ENCODE measurements at places on chromosomes 13 and 19. TPM values are rescaled to one million over a fixed set of nuclear protein-coding genes. Genes with fewer than 3 reads are reported as not detected.

Gene MYO16
- 0.30 TPM for total RNA-seq

Gene CPT1C
- 0.53 TPM for total RNA-seq

Gene ZNF208
- total RNA-seq = 1.2 TPM

Gene LMTK3
- 0.14 TPM for total RNA-seq

Gene TUBA3C
- total RNA-seq = not detected

Gene GRIK5
- 0.50 TPM for total RNA-seq

Gene ZNF766
- total RNA-seq = 10.3 TPM

Gene CLEC17A
- total RNA-seq = not detected

GRCh38 chr19:16106121-16106520, 5.6 kb upstream of the RAB8A start:
- no peak for DNase-seq

- no peak for DNase-seq
Measured at GRCh38 chr19:45524575-45525129, 17.4 kb downstream of the VASP start.

GRCh38 chr13:59458908-59459579, 704.7 kb downstream of the DIAPH3 start:
- no peak for DNase-seq

- DNase-seq = no peak
Measured at GRCh38 chr19:39277598-39277997, 9.4 kb downstream of the IFNL2 start.

- DNase-seq = no peak
Measured at GRCh38 chr13:112213467-112214255, 146.7 kb downstream of the SOX1 start.

DNA sequence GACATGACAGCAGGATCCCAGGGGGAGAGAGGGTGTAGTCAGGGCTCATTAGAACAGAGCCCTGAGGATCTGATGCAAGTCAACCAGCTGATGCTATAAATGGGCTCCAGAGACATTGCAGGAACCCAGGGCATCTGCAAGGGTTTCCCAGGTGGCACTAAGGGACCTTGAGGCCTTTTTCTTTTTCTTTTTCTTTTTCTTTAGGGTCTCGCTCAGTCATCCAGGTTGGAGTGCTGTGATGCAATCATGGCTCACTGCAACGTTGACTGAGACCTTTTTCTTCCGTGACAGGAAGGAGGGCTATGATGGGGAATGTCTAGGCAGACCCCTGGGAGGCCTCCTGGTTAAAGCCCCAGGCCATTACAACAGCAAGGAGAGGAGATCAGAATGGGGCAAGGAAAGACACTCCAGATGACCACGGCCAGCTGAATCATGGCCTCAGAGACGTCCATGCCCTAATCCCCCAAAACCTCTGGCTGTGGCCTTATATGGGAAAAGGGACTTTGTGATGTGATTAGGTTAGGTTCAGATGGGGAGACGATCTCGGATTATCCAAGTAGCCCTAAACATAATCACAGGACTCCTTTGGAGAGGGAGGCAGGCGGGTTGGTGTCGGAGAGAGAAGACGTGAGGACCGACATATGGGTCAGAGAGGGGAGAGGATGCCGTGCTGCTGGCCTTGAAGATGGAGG, 4.5 kb upstream of the FCGRT start:
- DNase-seq = no peak

DNA sequence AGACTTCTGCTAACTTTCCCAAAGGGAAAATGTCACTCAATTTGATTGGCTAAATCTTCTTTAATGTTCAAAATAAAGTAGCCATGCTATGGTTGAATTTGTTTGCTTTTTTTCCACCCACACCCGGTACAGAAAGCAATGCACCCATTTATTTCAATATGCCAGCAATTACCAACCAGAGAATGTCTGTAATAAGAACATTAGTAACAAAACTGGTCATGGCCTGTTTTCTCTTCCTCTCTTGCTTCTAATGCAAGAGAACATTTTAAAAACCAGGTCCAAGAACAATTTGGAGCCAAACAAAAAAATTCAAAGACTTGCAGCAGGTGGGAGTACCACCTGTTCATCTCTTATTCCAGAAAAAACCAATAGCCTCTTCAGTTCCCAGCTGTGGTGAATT, 1108.8 kb upstream of the PCDH20 start:
- no peak for DNase-seq

GRCh38 chr19:56748378-56748777, 76.8 kb upstream of the ZNF835 start:
- DNase-seq = no peak

DNA sequence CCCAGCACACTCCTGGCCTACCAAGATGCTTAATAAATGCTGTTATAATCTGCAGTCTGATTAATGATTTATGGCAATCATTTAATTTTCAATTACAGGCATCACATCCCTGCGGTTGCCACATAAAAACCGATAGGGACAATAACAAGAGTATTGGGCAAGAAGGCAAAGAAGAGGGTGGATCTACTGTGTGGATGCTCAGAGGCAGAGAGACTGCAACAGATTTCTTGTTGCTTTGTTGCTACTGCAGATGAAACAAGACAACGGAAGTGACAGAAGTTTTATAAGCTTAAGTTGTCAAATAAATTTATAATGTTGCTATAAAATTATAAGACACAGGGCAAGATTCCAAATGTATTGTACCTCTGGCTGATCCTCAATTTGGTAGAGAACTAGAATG, 154.8 kb downstream of the ABCC4 start:
- no peak for DNase-seq

GRCh38 chr19:45097776-45098520, 5.0 kb downstream of the PPP1R37 start:
- DNase-seq = peak; percentile 81

- DNase-seq = no peak
Measured at GRCh38 chr19:23436318-23436717, 41.0 kb upstream of the ZNF91 start.

- DNase-seq = no peak
Measured at GRCh38 chr13:100208626-100209025, 119.7 kb downstream of the PCCA start.

DNA sequence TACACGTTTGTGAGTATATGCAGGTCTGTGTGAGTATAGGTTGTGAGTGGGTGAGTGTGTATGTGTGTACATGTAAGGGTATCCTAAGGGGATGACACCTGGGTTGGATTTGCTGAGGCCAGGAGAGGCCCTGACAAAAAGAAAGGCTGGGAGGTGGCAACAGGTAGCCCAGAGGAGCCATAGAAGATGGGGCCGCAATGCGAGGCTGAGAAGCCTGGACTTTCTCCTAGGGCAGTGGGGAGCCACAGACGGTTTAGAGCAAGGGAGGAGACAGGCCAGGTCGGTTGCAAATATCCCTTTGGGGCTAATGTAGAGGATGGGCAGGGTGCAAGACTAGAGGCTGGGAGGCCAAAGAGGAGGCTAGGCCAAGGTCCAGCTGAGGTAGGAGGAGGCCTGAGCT, 54.3 kb downstream of the CELF5 start:
- DNase-seq = no peak

- no peak for DNase-seq
Measured at GRCh38 chr19:8370176-8371010, 6.4 kb downstream of the ANGPTL4 start.

- DNase-seq = no peak
Measured at GRCh38 chr19:13100841-13101589, 1.6 kb downstream of the LYL1 start.

GRCh38 chr13:102872531-102872930, 26.7 kb downstream of the ERCC5 start:
- DNase-seq = no peak

- no peak for DNase-seq
Measured at GRCh38 chr13:107301724-107302374, 733.9 kb upstream of the ARGLU1 start.

DNA sequence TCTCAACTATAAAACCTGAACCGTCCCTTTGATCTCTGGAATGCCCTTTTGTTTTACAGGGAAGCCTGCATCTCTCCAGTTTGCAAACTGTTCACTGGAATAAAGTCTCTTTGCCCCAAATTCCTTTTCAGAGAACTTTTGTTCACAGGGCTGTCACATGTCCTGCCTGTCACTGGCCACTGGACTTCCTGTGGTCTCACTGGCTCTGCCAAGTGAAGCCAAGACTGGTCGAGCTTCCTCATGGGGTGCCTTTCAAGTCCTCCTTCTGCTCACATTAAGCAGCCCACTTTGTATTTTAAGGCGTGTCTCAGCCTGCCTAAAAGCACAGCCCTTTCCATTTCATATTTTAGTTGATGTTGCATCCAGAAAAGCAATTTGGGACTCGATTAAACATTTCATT, 215.7 kb downstream of the KATNAL1 start:
- DNase-seq = no peak

- DNase-seq = no peak
Measured at GRCh38 chr19:2251106-2252054, 2.3 kb downstream of the AMH start.

- DNase-seq = no peak
Measured at GRCh38 chr13:41467425-41467945, 10.1 kb downstream of the RGCC start.

- no peak for DNase-seq
Measured at GRCh38 chr19:28905996-28906395, 307.0 kb downstream of the UQCRFS1 start.

- peak; percentile 85 for DNase-seq
Measured at GRCh38 chr19:46728693-46729339, 11.9 kb upstream of the PRKD2 start.

- no peak for DNase-seq
Measured at GRCh38 chr13:61013796-61014195, 401.9 kb downstream of the PCDH20 start.

DNA sequence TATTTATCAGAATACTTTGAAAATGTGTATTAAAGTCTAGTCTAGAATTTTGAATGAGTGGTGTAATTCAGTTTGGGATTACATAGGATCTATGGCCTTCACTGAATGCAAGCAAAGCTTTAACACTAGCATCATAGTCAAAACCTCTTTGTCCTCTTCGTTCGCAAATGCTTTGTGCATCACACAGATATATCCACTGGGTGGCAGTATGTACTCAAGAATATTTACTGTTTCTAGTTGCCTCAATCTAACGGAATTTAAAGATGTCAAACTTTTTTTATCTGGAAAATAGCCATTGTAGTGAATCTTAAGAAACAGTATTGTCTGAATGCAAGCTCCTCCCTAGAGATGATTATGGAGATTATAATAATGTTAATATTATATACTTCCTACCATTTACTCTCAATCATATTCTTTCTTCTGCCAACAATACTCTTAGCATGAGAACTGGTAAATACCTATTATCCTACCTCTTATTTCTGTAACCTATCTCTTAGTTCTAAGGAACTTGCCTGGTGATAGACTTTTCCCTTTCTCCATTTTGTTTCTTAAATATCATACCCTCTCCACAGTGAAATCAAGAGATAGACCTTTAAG, 25.8 kb downstream of the LACC1 start:
- no peak for DNase-seq

All from psoas muscle (tissue), 8 donors.